Colonic mucosa (tissue), 4 donors: ENCODE measurements at places on chromosomes 11 and 22.

GRCh38 chr11:61342207-61342803, 9.3 kb downstream of the TKFC start:
- H3K27me3 ChIP-seq: no peaks in the 10 kb centered on the region
- no peak overlapping the region for H3K4me3 ChIP-seq
- no peaks in the 10 kb centered on the region for H3K4me1 ChIP-seq
- H3K27ac ChIP-seq: no peak overlapping the region

GRCh38 chr11:118896472-118896913, 12.8 kb downstream of the CXCR5 start:
- peaks cover 4% of the 10 kb centered on the region for H3K36me3 ChIP-seq
- no peak overlapping the region for H3K27ac ChIP-seq
- no peaks in the 10 kb centered on the region for H3K4me1 ChIP-seq

DNA sequence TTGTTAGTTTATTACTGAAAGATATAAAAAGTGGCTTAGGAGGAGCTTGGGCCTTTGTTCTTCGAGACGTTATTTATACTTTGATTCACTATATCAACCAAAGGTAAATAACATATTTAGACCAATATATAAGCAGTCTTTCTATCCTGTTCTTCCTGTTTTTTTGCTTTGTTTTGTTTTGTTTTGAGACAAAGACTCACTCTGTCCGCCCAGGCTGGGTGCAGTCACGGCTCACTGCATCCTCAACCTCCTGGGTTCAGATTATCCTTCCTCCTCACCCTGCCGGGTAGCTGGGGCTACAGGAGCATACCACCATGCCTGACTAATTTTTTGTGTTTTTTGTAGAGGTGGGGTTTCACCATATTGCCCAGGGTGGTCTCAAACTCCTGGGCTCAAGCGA, 66.8 kb downstream of the ATM start:
- H3K27me3 ChIP-seq: no peaks in the 10 kb centered on the region
- no peak overlapping the region for H3K4me3 ChIP-seq
- peaks cover 3% of the 10 kb centered on the region for H3K36me3 ChIP-seq

DNA sequence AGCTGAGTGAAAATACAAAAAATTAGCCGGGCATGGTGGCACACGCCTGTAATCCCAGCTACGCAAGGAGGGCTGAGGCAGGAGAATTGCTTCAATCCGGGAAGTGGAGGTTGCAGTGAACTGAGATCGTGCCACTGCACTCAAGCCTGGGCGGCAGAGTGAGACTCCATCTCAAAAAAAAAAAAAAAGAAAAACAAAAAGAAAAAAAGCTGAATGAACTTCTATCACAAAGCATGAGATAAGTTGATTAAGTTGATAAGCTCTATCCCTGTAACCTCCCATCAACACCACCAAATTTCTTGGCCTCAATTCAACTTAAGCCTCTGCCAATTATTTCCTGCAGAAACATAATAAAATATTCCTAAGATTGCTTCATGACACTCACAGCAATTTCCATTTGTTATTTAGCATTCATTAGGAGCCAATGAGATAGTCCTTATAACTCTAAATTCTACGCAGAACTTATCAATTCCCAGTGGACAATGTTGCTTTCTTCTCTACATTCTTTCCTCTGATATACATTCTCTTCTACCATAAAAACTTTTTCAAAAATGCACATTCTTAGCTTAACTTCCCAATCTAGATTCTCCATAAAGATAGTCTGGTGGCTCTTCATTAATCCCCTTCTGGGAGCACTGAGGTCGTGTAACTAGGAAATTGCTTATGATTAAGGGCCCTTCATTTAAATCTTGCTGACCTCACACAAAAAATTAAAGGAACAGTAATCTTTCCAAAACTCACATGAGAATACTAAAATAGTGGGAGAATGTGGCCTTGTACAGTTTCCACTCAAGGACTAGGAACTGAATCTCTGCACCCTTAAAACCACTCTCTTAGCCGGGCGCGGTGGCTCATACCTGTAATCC, 2.9 kb downstream of the AMBRA1 start:
- no peak overlapping the region for H3K27ac ChIP-seq
- no peak for DNase-seq
- H3K4me3 ChIP-seq: no peak overlapping the region

- no peak overlapping the region for H3K4me3 ChIP-seq
- H3K27ac ChIP-seq: no peak overlapping the region
- no peak for DNase-seq
- H3K4me1 ChIP-seq: no peaks in the 10 kb centered on the region
- no peaks in the 10 kb centered on the region for H3K27me3 ChIP-seq
- no peaks in the 10 kb centered on the region for H3K36me3 ChIP-seq
Measured at GRCh38 chr11:115720602-115721245, 216.5 kb upstream of the CADM1 start.

GRCh38 chr22:46379066-46379930, 43.8 kb downstream of the TRMU start:
- peak; percentile 75 for DNase-seq
- H3K4me3 ChIP-seq: peak overlapping the region; percentile 9
- H3K27ac ChIP-seq: peak overlapping the region; percentile 53
- no peaks in the 10 kb centered on the region for H3K27me3 ChIP-seq
- peaks cover 14% of the 10 kb centered on the region for H3K4me1 ChIP-seq
- no peaks in the 10 kb centered on the region for H3K36me3 ChIP-seq

DNA sequence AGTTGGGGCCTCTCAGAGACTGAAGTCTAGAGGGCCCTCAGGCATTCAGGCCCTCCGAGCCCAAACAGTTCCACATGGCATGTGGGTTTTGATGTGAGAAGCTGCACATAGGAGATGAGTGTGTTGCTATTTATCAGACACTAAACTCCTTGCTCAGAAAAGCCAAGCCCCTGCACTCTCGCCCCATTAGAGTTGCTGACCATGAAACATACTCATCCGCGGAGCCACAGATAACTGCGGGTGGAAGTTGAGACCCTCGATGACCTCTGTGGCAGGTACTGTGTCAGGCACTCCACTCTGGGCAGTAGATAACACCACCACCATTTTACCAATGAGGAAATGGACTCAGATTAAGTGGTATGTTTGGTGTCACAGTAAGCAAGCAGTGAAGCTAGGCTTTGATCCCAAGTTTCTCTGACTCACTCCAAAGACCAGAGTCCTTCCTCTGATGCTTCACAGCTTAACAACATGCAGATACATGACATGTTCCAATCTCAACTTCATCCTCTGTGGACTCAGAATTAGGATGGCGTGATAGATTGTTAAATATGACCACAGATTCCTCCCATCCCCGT, 202.1 kb downstream of the ADAMTS15 start:
- no peaks in the 10 kb centered on the region for H3K27me3 ChIP-seq
- DNase-seq: no peak
- no peaks in the 10 kb centered on the region for H3K4me1 ChIP-seq
- no peak overlapping the region for H3K27ac ChIP-seq
- H3K4me3 ChIP-seq: no peak overlapping the region

- H3K27me3 ChIP-seq: no peaks in the 10 kb centered on the region
- H3K4me1 ChIP-seq: peaks cover 3% of the 10 kb centered on the region
- H3K27ac ChIP-seq: no peak overlapping the region
Measured at GRCh38 chr11:73347067-73347466, 29.1 kb upstream of the RELT start.

- H3K4me1 ChIP-seq: no peaks in the 10 kb centered on the region
- H3K27ac ChIP-seq: no peak overlapping the region
- peaks cover under 1% of the 10 kb centered on the region for H3K27me3 ChIP-seq
- H3K4me3 ChIP-seq: no peak overlapping the region
- no peaks in the 10 kb centered on the region for H3K36me3 ChIP-seq
- peak; percentile 73 for DNase-seq
Measured at GRCh38 chr11:66720223-66720898, 8.7 kb downstream of the SPTBN2 start.

DNA sequence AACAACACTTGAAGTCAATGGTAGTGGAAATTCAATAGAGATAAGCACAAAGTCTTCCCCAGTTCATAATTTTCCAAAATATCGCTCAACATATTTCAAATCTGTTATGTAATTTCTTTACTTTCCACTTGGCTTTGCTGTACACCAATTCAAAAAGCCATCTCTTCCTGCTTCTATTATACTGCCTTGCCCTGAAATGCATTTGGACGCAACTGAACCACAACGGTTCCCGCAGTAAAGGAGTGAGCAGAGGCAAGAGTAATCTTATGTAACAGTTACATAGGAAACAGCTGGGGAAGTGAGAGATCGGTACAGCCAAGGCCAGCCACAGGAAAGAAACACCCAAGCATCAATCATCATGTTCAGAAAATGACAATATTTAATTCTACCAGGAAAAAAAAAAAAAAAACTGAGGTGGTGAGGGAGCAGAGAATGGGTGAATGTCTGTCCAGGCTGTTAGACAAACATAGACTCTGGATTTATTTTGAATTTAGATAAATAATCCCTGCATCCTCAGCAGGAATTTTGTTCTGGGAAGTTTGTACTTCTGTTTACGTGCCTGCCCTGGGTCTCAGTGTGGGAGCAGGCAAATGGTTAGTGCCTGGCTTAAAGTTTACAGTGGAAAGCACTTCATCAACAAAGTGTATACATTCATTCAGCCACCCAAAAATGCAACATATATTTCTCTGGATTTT, 392.2 kb downstream of the ETS1 start:
- DNase-seq: no peak
- H3K4me3 ChIP-seq: no peak overlapping the region
- no peaks in the 10 kb centered on the region for H3K27me3 ChIP-seq
- H3K36me3 ChIP-seq: no peaks in the 10 kb centered on the region
- H3K4me1 ChIP-seq: no peaks in the 10 kb centered on the region

DNA sequence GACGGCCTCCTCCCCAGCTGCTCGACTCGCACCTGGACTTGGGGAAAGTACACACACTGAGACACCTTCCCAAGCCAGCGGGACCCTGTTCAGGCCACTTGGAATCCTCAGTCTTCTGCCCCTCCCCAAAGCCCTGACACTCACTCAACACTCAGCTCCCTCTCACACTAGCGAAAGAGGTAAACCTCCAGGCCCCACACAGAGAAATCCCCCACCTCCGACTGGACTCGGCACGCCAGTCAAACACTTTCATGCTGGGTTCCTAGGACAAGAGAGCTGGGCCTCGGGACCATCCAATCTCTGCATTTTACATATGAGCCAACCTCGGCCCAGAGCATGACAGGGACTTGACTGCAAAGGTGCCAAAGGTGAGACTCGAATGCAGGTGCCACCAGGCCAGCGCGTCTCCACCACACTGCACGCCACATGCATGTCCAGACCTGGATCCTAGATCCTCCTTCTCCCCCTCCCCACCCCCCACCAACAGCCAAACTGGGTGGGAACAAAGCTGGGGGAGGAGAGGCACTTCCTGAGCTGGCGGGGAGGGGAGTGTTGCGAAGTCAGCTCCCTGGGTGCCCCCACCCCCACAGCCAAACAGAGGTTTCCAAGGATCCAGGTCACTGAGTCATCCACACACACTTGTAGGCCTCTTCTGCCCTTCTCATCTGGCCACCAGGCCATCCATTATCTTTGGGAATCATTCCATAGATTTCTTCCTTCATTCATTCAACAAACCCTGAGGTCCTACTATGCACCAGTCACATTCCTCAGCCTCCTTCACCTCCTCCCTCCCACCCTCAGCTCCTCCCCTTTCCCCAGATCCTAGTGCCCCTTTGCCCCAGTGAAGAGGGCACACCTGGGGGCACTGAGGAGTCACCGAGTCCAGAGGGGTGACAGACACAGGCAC, 10.7 kb upstream of the CD5 start:
- DNase-seq: no peak
- no peak overlapping the region for H3K4me3 ChIP-seq
- H3K36me3 ChIP-seq: no peaks in the 10 kb centered on the region
- H3K27me3 ChIP-seq: no peaks in the 10 kb centered on the region

DNA sequence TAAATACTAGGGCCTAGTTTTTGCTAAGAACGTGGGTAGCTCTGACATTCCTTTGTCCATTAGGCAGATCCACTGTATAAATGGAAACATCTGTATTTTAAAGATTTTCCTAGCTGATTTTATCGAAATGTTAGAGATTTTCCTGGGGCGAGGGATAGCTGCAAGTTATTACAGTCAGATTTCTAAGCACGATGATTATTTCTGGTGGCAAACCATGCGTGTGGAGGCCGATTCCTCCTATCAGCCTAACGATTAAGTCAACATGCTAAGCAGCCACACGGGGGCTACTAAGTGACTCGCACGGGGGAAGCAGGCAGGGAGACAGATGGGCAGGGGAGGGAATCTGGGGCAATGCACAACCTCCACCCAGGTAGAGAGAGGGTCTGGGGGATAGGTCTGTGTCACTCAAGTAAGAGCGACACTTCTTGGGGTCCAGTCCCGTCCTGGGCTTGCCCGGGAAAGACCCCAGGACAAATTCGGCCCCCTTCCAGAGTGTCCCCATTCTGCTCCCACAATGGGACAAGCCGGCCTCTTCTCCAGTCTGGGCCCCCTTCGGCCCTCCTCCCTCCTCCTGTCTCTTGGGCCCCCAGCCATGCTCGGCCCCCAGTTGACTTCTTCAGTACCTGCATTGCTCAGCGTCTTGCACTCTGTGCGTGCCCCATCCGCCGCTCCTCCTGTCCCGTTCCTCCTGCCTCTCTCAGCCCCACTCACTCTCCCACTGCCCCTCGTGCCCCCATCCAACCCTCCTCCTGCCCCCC, 571 bp downstream of the C11orf24 start:
- peak overlapping the region; percentile 97 for H3K27ac ChIP-seq
- peaks cover 8% of the 10 kb centered on the region for H3K4me1 ChIP-seq
- no peaks in the 10 kb centered on the region for H3K27me3 ChIP-seq
- H3K4me3 ChIP-seq: peak overlapping the region; percentile 75

DNA sequence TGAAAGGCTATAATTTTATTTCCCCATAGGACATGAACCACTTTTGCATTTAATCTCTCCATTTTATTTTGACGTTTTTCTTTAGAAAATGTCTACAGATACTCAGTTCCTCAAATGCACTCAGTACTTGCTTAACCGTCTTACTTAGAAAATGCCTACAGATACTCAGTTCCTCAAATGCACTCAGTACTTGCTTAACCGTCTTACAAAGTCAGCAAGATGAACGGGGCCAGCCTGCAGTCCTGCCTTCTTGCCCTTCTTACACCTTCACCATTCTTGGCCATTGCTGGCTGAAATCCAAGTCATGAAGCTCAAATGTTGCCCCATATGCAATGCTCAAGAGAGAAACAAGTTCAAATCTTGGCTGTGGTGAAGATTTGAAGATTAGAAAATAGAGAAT, 34.1 kb downstream of the CSNK2A3 start:
- DNase-seq: no peak
- H3K27me3 ChIP-seq: no peaks in the 10 kb centered on the region
- H3K4me3 ChIP-seq: no peak overlapping the region
- H3K27ac ChIP-seq: no peak overlapping the region
- H3K36me3 ChIP-seq: no peaks in the 10 kb centered on the region

- H3K36me3 ChIP-seq: no peaks in the 10 kb centered on the region
- H3K4me1 ChIP-seq: no peaks in the 10 kb centered on the region
- H3K27me3 ChIP-seq: no peaks in the 10 kb centered on the region
- DNase-seq: no peak
Measured at GRCh38 chr11:101723371-101723770, 139.6 kb upstream of the TRPC6 start.

- no peak overlapping the region for H3K4me3 ChIP-seq
- H3K27ac ChIP-seq: peak overlapping the region; percentile 53
- no peaks in the 10 kb centered on the region for H3K36me3 ChIP-seq
- peaks cover 28% of the 10 kb centered on the region for H3K4me1 ChIP-seq
- no peak for DNase-seq
- no peaks in the 10 kb centered on the region for H3K27me3 ChIP-seq
Measured at GRCh38 chr22:23218053-23218866, 38.0 kb downstream of the BCR start.

GRCh38 chr11:78657968-78658839, 83.5 kb upstream of the NARS2 start:
- H3K4me3 ChIP-seq: no peak overlapping the region
- H3K4me1 ChIP-seq: no peaks in the 10 kb centered on the region
- no peaks in the 10 kb centered on the region for H3K36me3 ChIP-seq
- H3K27me3 ChIP-seq: no peaks in the 10 kb centered on the region
- H3K27ac ChIP-seq: no peak overlapping the region
